Regular cardiac myocyte (primary cell): ENCODE measurements at places on chromosomes 7 and 10. TPM values are rescaled to one million over a fixed set of nuclear protein-coding genes. Genes with fewer than 3 reads are reported as not detected.

The GNGT1 gene
- total RNA-seq: under 0.01 TPM in 1 of 2 replicates, not detected in the other

The MSMB gene
- not detected in 2 replicates for total RNA-seq

The SLC39A12 gene
- total RNA-seq: not detected in 2 replicates

The RBP4 gene
- 0.28 TPM in 1 of 2 replicates, not detected in the other for total RNA-seq

The TET1 gene
- total RNA-seq: 1.7 and 4.2 TPM in 2 replicates

The GNAI1 gene
- total RNA-seq: 25.9 and 56.9 TPM in 2 replicates

The LRRD1 gene
- under 0.01 TPM in 2 replicates for total RNA-seq

The GBX1 gene
- total RNA-seq: not detected in 2 replicates

The KEL gene
- total RNA-seq: under 0.01 TPM in 1 of 2 replicates, not detected in the other

The CYP26C1 gene
- total RNA-seq: under 0.01 TPM in 2 replicates

The GFRA1 gene
- total RNA-seq: 0.19 and 0.56 TPM in 2 replicates

The LIPM gene
- total RNA-seq: not detected in 2 replicates

The ADRB1 gene
- under 0.01 TPM in 2 replicates for total RNA-seq

The PIP gene
- total RNA-seq: 0.38 TPM in 1 of 2 replicates, not detected in the other

The C10orf67 gene
- 0.19 TPM in 1 of 2 replicates, not detected in the other for total RNA-seq

The PIK3AP1 gene
- 0.85 TPM in 1 of 2 replicates, not detected in the other for total RNA-seq

The SEPTIN7 gene
- 191 and 207 TPM in 2 replicates for total RNA-seq

The LBX1 gene
- total RNA-seq: not detected in 2 replicates

The GPR15LG gene
- not detected in 2 replicates for total RNA-seq

The GOLGA7B gene
- total RNA-seq: under 0.01 TPM in 1 of 2 replicates, not detected in the other

The SLIT1 gene
- total RNA-seq: under 0.01 TPM in 2 replicates

The DENND2A gene
- 0.96 and 11.3 TPM in 2 replicates for total RNA-seq

The MGMT gene
- 13.5 and 22.6 TPM in 2 replicates for total RNA-seq

The CRHR2 gene
- total RNA-seq: not detected in 2 replicates

The MRLN gene
- total RNA-seq: not detected in 2 replicates

The IGF2BP3 gene
- total RNA-seq: 20.3 and 36.0 TPM in 2 replicates

The DPCD gene
- total RNA-seq: 44.5 and 50.0 TPM in 2 replicates

The MAP3K8 gene
- 5.8 and 22.6 TPM in 2 replicates for total RNA-seq

The ACTR1A gene
- total RNA-seq: 97.5 and 127 TPM in 2 replicates

The WNT2 gene
- total RNA-seq: under 0.01 and 0.19 TPM in 2 replicates

The POLL gene
- 7.3 and 10.1 TPM in 2 replicates for total RNA-seq

The CCZ1B gene
- 27.0 and 30.7 TPM in 2 replicates for total RNA-seq

The CNPY1 gene
- total RNA-seq: not detected in 2 replicates

The VSTM4 gene
- 0.77 and 4.5 TPM in 2 replicates for total RNA-seq

The GPR26 gene
- not detected in 2 replicates for total RNA-seq

The PUS7 gene
- total RNA-seq: 20.0 and 23.8 TPM in 2 replicates

The CHCHD1 gene
- 17.8 and 30.1 TPM in 2 replicates for total RNA-seq

The ASB10 gene
- not detected in 2 replicates for total RNA-seq

The HK1 gene
- total RNA-seq: 147 and 245 TPM in 2 replicates

The CLDN3 gene
- not detected in 2 replicates for total RNA-seq

The PAXIP1 gene
- 4.5 and 7.9 TPM in 2 replicates for total RNA-seq

The ACSM6 gene
- total RNA-seq: not detected in 2 replicates

The FEZF1 gene
- total RNA-seq: not detected in 2 replicates

The ENTPD1 gene
- total RNA-seq: 0.58 and 4.2 TPM in 2 replicates

The MORN4 gene
- total RNA-seq: 3.7 and 5.8 TPM in 2 replicates

The SLC26A3 gene
- total RNA-seq: not detected in 2 replicates

The C10orf95 gene
- total RNA-seq: not detected in 2 replicates
